ENCODE measurements at places on chromosomes 2 and 18.

- no peak for DNase-seq
Observed at GRCh38 chr2:2639251-2640139, 308.4 kb upstream of the MYT1L start.

- no peak for DNase-seq
Observed at GRCh38 chr2:14587119-14587518, 45.4 kb upstream of the LRATD1 start.

DNA sequence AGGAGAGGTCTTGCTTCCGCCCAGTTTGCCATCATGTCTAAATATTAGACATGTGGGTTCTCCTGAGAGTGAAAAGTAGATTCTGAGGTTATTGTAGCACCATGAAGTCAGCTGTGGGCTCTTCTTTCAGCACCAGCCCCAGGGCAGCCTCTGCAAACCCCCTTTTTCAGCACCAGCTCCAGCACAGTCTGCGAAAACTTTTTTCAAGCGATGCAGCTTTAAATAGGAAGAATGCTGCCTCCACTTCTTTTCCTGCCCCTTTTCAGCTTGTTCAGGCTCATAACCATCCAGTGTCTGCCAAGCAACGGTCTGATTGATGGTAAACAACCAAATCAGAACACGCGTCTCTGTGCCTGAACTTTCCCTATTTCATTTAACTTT, at the start of gene COL5A2:
TSS of gene COL5A2 (minus strand) at position 192 of the 381 bp plus-strand sequence. CDS start at position 35, 157 bp downstream.
- DNase-seq: no peak

- peak; percentile 17 for DNase-seq
Observed at GRCh38 chr2:238513346-238513745, 86.6 kb downstream of the ASB1 start.

DNA sequence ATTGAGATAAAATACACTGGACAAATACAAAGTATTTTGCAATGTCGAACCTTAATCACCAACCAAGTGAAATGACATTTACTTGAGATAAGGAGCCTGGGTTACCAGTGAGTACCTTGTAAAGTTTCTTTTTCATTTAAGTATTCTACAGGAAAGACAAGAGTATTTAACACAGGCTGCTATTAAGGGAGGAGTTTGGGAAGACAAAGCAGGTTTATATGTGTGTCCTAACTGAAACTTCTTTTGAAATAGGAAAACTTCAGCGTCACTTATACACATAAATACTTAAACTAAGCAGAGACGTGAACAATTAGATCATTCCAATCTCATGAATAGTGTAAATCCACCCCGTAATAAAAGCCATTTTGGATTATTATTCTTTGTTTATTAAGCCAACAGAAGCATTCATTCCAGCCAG, 126.7 kb upstream of the CYP26B1 start:
- DNase-seq: no peak

DNA sequence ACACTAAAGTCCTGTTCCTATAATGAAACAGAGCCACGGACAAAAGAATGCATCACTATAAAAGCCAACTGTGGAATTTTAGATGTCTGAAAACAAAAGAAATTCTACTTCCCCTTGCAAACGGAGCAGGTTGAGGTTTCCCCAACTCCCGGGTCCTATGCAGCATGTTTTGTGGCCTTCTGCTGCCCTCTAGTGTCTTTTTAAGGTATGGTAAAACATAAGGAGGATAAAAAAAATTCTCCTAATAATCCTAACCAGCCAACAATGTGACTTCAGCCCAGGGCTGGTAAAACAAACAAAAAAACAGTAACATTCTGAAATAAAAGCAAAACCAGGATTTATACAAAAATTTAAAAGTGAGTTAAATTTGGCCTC, 539.5 kb downstream of the NRXN1 start:
- DNase-seq: no peak

- peak; percentile 32 for DNase-seq
Observed at GRCh38 chr2:24899361-24899910, 20.6 kb downstream of the ADCY3 start.

DNA sequence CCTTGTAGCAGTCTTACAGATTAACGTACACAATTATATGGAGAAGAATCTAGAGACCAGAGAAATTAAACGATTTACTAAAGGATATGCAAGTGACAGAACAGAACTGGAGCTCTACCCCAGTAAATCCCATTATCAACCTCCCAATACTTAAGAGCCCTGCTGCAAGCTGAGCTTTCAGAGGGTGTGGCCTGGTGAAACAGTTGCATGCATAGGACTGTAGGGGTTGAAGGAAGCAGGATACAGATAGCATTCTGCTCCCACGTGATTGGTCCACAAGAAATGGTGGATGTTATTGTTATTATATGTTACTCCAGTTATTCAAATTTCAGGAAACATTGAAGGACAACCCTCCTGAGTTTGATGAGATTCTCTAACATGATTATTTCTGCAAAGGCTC, 210.8 kb upstream of the THUMPD2 start:
- no peak for DNase-seq

GRCh38 chr18:37873416-37873815, 307.8 kb upstream of the CELF4 start:
- DNase-seq: no peak

DNA sequence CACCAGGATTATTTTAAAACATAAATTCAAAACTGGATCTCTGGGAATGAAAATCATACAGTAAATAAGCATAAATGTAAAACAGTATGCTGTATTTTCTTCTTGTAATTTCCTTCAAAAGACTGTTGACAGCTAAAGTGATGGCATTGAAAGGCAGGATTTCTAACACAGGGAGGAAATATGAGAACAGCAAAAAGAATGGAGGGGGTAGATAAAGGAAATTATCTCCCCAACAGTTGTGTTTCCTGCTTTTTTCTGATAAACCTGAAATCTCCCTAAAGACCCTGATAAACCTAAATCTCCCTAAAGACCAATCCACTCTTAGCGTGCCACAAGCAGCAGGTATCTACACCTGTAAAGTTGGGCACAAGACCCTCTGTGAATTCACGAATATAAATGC, 50.8 kb downstream of the PIAS2 start:
- no peak for DNase-seq

DNA sequence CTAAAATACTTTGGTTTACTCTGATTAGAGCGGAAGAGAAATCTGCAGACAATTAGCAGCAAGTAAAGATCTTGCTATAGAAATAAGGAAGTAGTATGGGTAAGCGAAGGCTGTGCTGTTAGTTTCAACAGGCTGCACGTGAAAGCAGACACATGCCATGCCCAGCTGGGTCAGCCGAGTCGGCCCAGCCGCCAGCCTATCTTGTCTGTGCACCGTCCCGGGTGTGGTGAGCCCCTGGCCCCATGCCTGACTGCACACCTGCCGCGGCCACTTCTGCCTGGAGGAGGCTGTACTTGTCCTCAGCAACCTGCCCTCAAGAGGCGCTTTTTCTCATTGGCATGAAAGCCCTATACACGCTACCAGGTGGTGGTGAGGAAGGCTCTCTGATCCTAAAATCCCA, 185.5 kb downstream of the SEPTIN10 start:
- DNase-seq: peak; percentile 66

- DNase-seq: peak; percentile 55
Observed at GRCh38 chr18:78906066-78906465, 73.6 kb upstream of the SALL3 start.

- no peak for DNase-seq
Observed at GRCh38 chr2:38702413-38702812, 36.5 kb downstream of the GALM start.
